HS-5 (cell line): ENCODE measurements at places on chromosomes 1 and 21.

DNA sequence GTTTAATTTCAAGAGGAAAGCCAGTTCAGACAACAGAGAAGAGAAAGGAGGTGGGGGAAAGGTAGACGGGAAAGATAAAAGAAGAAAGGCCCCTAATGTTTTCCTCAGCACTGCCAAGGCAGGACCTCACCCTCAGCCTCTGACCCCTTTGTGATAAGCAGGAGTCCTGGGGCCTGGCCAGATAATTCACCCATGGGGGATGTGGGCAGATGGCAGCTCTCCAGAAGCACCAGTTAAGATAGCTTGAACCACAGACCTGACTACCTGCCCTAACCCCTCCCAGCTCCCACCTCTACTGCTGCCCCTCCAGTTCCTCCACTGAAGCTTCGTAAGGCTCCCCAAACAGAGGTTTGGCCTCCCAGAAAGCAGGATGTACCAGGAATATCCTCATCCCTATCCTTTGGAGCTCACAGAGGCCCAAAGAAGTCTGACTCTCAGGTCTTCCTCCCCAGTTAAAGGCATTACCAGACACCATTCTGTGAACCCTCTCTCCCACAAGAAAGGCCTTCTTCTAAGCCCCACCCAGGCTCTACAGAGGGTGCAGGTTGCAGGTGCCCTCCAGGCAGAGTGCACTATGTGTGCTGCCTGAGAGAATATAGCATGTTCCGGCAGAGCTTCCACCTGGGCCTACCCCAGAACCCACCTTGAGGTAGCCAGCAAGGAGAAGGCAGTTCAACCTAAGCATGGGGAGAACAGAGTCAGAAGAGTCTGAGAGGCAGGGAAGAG, 9.2 kb upstream of the SNAPIN start:
- DNase-seq: no peak

DNA sequence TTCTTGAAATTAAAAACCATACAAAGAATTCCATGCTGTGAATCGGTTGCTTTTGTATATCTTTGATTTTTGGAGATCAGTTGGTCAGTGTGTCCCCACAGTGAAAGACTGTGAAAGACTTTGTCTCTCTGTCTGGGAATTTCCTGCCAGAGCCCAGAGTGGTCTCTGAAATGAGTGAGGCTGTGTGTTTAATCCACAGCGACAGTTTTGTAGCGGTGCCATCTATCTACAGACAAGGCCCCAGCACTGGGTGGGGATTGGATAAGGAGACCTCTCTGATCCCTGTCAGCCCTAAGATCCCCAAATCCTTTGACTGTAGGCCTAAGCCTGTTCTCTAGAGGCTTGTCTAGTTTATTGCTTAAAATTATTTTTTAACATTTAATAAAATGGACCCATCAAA, 10.3 kb downstream of the GPR25 start:
- no peak for DNase-seq

- DNase-seq: no peak
These were observed 68.4 kb upstream of the TENT5C start for GRCh38 chr1:117537291-117537920.

GRCh38 chr1:17665950-17666720, 89.0 kb upstream of the ACTL8 start:
- DNase-seq: no peak

DNA sequence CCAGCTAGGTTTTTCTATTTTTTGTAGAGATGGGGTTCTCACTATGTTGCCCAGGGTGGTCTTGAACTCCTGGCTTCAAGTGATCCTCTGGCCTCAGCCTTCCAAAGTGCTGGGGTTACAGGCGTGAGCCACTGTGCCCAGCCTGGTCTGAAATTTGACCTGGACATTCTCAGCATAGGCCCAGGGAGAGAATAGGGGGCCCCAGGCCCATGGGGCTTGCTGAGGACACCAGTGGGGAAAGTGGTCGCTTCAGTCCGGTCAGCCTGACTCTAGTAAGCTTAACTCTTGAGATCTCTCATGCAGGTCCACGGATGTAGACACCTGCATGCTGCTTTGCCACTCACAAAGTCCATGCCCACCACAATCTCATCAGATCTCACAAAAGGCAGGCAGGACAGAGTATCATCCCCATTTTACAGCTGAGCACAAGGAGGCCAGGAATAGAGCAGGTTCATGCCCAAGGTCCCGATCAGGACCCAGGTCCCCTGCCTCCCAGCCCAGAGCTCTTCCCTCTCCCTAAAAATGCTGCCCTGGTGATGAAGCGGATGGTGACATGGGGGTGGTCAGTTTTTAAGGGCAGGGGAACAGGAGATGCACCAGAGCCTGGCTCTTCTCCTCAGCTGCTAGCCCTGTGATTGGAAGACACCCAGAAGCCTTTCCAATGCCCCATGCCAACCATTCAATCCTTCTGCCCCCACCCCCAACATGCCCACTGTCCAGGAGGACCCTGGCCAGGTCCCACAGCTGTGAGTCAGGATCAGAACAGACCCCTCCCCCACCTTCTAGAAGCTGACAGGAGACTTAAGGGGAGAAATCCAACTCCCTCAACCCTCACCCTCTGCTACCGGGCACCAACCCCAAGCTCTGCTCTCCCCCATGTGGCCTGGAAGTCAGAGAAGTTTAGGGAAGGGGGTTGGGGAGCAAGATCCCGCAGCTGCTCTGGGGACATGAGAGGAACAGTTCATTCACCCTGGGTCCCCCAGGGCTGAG, 1.8 kb downstream of the FHL3 start:
- no peak for DNase-seq

- DNase-seq: no peak
These were observed 52.9 kb downstream of the ATP1A1 start for GRCh38 chr1:116425987-116426386.

DNA sequence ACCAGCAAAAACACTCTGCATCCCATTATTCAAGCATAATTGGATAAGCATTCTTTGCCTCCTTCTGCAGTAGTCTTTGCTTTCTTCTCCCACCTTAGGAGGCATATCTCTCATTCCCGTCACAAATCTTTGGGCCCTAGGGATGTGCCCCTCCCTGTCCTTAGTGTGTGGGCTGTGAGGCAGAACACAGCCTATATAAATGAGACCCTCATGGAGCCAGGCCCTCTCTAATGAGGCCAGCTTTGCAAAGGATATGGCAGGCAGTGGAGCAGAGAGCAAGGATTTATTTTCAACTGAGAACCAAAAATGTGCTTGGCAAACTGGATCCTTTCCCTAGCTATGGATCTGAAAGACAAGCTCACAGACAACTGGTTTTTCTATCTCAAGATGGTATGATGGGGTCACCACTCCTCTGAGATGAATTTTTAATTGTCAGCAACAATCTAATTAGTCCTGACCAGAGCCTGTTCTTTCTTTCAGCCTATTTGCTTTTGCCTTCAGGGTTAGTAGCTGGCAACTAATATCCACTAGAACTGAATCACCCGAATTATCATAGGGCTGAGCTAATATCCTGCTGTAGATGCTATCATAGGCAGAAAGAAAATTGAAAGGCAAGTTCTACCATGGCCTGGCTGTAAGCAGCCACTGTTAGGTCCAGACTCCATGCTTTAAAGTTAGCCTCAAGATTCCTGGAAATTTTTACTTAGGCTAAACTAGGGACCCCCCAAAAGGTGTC, 134.2 kb downstream of the SYT2 start:
- no peak for DNase-seq

GRCh38 chr1:247408100-247408499, 7.9 kb upstream of the NLRP3 start:
- no peak for DNase-seq

- DNase-seq: no peak
These were observed 12.9 kb upstream of the SLC2A7 start for GRCh38 chr1:9038881-9039760.

- DNase-seq: no peak
These were observed 5.3 kb downstream of the TRAF3IP3 start for GRCh38 chr1:209761011-209761635.

GRCh38 chr1:92488832-92489231, 2.1 kb upstream of the GFI1 start:
- no peak for DNase-seq

- no peak for DNase-seq
These were observed 258.6 kb upstream of the TMEM51 start for GRCh38 chr1:14894811-14895560.

DNA sequence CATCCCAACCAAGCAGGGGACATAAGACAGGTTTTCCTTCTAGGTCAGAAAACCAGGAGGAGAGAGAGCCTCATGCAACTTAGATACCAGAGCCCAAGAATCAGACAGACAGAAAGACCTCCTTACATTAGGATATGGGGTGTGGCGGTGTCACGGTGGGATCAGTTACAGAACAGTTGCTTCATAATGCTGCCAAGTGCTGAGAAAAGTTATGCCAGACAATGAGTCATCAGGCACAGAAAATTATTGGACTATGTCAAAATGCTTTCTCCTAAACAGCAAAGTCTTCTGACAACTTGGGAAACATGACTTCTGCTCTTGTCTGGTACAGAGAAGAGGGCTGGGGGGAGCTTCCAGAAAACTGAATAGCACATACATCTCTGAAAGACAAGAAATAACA, 1120.2 kb upstream of the TMPRSS15 start:
- peak; percentile 5 for DNase-seq

DNA sequence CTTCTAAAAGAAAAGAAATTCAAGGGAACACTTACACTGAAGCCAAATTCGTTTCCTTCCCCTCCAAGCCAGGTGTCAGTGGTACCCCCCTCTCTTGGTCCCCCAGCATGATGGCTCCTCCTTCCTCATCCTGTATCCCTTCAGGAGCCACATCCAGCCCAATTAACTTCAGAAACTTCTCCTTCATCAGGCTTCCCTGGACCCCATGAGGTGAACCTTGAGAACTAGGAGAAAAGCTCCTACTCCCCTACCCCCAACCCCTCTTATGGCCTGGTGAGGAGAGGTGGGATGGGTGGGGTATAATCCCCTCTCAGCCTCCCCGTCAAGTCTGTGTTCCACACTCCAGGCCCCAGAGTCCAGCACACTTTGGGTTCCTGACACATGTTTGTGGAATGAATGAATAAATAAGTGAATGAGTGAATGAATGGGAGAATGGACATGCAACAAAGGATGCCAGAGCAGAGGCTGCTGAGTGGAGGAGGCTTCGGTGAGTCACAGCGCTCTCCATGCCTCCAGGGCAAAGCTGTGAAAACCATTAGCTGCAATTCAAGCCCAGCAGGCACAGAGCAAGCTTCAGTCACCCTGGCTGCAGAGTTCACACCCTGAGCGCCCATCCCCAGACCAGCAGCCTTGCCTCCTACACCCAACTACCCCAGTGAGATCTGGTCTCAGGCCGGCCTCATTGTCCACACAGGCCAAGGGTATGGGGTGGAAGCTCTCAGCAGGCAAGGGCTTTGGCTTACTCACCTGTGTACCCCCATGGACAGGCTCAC, 43.8 kb downstream of the BATF3 start:
- DNase-seq: no peak

DNA sequence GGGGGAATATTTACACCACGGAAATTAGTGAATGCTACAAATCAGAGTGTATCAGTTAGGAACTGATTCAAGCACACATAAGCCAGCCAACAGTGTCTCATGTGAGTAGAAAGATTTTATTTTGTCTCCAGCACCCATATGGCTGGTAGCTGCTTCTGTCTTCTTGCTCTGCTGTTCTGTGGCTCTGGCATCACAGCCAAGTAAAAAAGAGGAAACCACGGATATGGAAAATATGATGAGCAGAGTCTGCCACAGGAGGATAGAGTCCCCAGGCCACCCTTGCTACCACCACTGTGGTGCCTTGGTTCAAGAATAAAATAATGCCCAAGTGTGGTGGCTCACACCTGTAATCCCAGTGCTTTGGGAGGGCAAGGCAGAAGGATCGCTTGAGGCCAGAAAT, 53.6 kb upstream of the SPOCD1 start:
- DNase-seq: no peak

GRCh38 chr1:24010650-24011049, 30.5 kb upstream of the SRSF10 start:
- DNase-seq: no peak

GRCh38 chr1:206050655-206051235, 2.2 kb upstream of the RHEX start:
- DNase-seq: no peak
